ENCODE measurements at places on chromosomes 4 and X.
A peak's percentile ranks its signal among the peaks of the same experiment; 100 is the strongest.

DNA sequence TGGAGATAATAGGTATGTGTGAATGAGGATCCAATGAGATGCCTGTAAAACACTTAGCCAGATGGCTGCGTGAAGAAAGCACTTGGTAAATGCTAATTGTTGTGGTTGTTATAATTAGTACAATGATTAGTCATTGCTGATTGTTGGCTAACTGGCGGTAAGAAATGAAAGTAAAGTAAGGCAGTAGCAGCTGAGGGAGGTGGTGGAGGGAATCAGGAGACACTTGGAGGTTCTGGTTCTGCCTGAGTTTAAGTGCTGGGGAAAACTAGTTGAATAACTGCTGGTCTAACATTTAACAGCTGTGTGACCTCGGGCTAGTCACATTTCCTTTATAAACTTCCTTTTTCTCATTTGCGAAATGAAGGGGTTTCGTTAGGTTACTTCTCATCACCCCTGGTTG is 30.9 kb downstream of the CD38 start:
- no peak for DNase-seq

- peak; percentile 93 for DNase-seq
Measured at GRCh38 chr4:38663801-38664705, at the start of gene KLF3. TSS of gene KLF3 (plus strand) at chr4:38664199. CDS start at chr4:38680626, 16,427 bp downstream.

- DNase-seq = no peak
Measured at GRCh38 chrX:15483891-15484290, 9.2 kb downstream of the PIR start.

DNA sequence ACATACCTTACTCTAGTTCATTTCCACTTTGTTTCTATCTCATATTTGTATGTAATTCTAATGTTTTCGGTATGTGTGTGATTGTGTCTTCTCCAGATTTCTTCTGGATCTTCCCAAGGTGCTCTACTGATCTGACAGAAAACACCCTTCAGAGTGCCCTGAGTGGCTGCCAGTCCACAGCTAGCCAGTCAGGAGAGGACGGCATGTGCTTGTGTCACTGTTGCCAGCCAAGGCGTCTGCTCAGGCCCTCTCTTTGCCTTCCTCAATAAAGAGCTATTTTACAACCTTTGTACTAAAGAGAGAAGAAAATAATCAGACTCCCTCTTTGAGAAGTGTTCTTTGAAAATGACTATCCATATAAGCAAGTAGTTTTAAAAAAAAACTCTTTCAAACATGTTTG is 29.0 kb downstream of the CD99L2 start:
- no peak for DNase-seq

DNA sequence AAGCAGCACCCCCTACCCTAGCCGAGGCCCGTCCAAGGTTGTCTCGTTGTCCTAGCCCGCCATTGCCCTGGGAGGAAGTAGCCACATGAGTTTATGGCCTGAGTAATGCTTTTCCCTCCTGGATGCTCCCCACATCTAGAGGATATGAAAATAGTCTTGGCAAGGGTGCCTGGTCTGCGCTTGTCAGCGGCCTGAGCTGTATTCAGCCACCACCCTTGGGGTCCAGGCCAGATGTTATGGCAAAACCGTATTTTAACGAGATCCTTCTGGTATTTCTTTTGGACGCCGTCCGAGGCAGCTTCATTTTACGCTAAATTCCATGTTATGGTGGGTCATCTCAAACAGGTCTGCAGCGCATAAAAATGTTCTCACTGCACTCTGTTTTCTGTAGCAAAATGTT is 89.3 kb downstream of the GPR143 start:
- DNase-seq = no peak

- DNase-seq = no peak
Measured at GRCh38 chr4:147488556-147488955, 7.7 kb downstream of the EDNRA start.

DNA sequence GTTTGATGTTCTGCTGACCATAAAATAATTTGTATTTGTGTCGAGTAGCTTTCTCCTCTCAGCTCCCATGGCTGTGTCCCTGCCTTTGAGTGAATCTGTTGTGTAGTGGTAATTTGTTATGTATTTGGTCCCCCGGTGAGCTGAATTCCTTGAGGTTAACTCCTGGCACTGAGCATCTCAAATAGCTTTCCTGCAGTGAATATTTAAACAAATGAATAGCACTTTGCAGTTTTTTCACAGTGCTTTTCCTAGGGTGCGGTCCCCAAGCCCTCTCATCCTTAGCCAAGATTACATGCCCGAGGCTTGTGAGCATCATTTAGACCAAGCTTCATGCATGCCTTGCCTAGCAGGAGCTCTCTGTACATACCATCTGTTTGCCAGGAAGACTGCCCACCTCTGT is 74.2 kb downstream of the CLDN34 start:
- DNase-seq = no peak

Measured in T47D (cell line).